ENCODE measurements at places on chromosomes 2 and 18.
A peak's percentile ranks its signal among the peaks of the same experiment; 100 is the strongest.

- peak; percentile 23 for DNase-seq
Observed at GRCh38 chr18:42112657-42113420, 157.8 kb downstream of the PIK3C3 start.

GRCh38 chr2:233711312-233712008 is 1.2 kb upstream of the UGT1A5 start:
- DNase-seq = peak; percentile 69

DNA sequence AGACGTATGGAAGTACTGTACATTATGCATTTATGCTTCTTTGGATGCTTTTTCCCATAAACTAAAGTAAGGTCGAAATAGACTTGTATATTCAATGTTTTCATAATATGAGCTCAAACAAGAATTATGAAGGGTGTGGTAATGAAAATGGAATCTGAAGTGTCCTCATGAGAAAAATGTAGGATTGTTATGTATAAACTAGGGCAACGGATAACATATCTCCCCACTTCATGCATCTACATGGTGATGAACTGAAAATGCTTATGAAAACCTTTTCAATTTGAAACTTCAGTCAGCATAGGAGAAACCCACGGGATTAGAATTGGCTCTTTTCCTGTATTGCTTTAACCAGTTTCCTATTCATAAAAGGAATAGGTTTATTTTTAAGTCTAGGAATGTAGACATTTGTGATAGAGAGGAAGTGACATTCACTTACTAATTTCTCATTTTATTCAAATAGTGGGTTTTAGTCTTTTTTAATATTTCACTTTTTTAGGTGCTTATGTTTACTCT is 608.2 kb upstream of the GCFC2 start:
- DNase-seq = no peak

DNA sequence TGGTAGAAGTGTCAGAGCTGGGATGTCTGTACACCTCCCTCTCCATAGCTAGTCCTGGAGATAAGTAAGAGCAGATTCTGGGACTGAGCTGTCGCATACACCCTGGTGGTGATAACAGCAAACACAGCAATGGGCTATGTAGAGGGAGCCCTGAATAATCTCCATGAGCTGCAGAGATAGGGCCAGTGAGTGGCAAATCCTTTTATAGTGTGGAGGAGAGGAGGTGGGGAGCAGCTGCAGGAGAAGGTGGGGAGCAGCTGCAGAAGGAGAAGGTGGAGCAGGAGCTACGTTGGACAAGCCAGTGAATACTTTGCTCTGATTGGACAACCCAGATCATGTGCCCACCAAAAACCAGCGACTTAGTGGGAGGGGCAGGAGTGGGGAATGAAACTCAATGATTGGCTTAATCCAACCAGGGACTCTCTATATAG is 85.5 kb downstream of the TMEM247 start:
- no peak for DNase-seq

DNA sequence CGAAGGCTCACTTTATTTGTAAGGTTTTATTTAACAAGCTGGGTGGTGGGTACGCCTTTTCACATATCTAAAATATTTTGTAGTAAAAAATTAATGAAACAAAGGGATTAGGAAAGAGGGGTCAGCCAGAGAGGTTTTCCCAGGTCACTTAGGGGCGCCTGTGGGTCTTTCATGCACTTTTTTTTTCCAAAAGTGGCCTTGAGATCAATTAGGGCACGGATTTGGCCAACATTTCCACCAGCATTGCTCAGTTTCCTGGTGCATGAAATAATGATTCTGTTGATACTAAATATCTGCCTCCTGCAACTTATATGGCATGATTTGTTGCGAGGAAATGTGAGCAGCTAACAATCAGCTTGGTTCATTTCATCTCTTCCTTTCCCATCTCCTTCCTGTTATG is 67.6 kb upstream of the ZCCHC2 start:
- DNase-seq = no peak

DNA sequence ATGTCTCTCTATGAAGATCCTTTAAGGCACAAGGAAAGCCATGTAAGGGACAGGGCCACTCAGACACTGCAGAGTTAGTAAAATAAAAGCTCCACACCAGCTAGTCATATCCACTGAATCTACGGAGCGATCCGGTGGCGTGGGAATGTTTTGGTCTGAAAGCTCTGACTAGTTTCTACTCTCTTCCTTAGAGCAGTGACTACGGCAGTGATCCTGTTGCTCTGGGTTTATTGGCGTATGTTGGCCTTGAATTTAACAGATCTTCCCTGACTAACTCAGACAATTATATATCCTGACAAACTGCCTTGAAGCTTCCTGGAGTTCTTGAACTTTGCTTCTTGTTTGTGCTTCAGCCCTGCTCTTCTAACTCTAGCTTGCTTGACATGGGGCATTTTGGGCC is 115.3 kb upstream of the FZD5 start:
- DNase-seq = no peak

- no peak for DNase-seq
Observed at GRCh38 chr18:45654677-45655076, 39.4 kb downstream of the SLC14A2 start.

DNA sequence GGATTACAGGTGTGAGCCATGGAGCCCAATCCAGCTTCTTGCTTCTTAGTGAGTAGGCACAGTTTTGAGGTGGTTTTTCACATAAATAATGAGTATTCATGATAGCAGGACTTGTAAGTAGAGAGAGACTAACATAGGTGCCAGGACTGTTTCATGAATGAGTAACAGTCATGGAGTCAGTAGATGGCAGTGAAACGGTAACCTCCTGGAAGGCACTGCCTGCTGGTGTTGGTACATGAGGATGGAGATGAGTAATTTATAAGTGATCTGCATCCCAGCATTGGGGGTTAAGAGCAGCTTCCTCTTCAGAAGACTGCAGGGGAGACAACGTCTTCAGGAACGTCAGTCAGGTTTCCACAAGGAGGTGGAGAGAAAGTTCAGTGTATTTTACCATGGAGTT is 143.8 kb downstream of the HAUS1 start:
- no peak for DNase-seq

DNA sequence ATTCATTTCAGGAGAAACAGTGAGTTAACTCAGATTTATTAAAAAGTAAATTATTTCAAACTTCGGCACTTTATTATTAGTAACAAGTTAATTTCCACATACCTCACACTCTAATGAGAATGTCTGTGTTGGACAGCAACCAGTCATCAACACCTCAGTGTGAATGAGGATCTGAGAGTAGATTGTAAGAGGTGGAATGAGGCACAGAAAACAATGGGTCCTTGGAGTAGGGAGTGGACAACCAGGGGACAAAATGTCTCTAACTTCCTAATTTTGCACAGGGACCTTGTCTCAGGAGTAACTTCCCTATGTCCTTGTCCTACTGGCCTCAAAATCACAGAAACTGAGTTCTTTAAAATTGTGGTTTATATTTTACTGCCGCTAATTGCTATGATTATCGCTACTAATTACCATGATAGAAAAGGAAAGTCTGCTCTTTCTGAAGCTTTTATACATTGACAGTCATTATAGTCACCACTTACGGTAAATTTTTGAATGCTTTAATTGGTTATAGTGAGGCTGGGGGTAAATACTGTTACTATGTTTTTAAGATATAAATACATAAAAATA is 82.2 kb upstream of the LRPPRC start:
- DNase-seq = no peak

GRCh38 chr18:35326695-35327387 is 17.4 kb downstream of the ZNF24 start:
- no peak for DNase-seq

- DNase-seq = no peak
Observed at GRCh38 chr2:85734015-85734414, 19.8 kb upstream of the ATOH8 start.

- no peak for DNase-seq
Observed at GRCh38 chr2:217845301-217845700, 157.5 kb downstream of the TNS1 start.

DNA sequence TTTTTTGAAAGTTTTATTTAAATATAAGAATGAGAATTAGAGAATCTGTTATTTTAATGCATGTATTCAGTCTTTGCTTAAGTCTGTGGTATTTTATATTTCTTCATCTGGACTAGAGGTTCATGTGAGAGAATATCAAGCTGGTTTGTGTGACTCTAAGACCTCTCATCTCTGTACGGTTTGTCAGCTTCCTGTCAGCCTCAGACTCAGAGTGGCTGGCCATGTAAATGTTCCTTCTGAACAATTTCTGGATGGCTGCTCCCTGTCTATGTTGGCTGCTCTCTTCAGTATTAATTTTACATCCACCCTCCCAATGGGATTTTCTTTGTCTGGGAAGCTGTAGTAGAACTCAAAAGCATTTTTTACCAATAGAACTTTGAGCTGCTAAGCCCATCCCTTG is 225.3 kb upstream of the THUMPD2 start:
- DNase-seq = peak; percentile 55

GRCh38 chr18:10122988-10123950 is 209.5 kb downstream of the VAPA start:
- DNase-seq = peak; percentile 28

DNA sequence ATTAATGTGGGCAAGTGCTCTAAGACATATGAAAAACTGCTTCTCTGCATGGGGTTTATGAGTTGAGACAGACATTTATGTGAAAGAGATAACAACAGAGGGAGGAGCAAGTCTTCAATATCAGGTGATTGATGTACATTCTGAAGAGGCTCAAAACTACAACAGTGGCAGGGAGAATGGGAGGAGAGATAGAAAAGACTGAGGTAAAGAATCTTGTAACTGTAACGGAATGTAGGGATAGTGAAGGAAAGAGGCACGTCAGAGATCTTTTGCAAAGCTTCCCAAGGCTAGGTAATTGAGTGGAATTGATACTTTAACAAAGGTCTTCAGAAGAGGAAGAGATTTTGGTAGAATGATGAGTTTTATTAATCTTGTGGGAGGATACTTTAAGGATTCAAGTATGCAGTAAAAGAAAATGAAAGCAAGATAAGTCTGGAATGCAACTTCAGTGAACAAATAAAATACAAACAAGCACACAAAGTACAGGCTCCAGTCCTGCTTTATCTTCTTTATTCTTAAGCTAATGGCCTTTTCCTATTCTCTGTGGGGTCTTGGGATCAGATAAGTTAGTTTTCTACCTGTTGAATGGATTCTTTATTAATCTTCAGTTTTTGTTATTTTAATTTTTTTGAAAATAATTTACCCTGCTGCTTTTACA is 15.0 kb downstream of the SMAD4 start:
- DNase-seq = no peak

DNA sequence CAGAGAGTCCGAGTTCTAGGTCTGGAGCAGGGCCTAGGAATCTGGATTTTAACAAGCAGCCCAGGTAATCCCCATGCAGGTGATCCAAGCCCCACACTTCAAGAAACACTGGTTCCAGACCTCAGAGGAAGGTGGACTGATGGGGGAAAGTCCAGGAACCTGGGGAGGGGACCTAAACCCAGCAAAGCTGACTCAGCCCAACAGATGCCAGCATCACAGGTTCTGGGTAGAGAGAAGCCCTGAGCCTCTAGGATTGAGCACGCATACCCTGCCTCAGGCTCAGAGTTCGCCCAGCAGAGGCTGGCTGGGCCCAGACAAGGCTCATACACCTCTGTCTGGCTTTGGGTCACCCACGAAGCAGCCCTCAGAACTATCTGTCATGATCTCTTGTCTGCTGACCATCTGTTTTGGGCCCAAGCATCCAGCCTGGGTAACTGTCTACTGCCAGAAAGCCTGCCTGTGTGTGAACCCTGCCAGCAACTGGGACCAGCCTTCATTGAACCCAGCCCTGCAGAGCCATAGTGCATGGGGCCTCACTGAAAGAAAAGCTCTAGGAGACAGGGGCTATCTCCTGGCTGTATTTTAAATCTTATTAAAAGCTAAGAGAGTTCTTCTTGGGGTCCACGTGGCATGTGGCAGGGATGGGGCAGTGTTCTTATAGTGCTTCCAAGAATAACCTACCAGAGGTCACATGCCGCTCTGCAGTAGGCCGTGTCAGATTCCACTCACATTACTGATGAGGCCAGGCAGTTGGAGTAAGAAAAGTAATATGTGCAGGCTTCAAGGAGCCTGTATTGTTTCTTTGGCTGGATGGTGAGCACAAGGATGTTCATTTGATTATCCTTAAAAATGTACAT is 7.4 kb downstream of the TMEM127 start:
- DNase-seq = no peak

DNA sequence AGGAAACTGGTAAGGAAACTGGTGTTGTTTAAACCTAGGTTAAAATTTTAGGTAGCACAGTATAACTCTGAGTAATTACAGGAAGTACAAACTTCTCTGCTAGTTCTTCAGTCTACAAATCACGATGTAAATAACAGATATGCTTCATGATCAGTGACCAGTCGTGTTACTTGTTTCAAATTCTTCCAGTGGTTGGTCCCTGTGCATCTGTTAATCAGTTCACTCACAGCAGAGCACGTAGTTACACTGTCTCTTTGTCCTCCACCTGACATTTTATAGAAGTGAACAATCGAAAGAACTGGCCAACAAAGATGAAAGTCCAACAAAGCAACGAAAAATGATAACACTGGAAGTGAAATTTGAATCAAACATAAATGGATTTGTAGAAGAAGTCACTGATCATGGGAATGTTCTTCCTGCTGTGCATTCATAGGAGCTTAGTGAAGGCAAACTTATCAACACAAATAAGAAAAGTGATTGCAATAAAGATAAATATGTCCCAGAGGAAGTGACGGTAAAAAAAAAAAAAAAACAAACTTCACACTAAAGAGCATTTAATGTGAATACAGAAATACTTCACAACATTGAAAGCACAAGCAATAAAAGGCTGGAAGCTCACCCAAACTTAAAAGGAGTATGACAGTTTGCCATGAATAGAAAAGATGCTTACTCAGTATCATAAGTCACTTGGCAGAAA is 7.0 kb downstream of the EIF2AK2 start:
- DNase-seq = no peak

DNA sequence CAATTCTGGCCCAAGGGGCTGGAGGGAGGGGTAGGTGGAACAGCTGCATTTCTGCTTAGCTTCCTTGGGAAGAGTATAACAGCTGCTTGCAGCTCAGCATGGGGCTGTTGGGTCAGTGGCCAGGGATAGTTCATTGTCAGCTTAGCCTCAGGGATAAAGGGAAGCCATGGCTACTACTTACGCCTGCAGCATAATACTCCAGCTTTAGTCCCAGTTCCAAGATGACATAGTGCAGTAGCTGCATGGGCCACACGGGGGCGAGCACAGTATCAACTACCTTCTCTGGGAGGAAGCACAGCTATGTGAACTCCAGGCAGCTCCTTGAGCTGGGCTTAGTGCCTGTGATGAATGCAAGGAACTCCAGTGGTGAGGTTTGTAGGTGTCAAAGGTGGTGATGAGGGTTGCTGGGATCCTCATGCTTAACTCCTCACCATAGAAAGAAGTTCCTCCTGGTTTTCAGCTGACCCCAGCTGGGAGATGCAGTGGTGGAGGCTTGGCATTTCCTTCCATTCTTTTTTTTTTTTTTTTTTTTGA is 35.4 kb upstream of the RHOB start:
- DNase-seq = peak; percentile 68

- DNase-seq = peak; percentile 74
Observed at GRCh38 chr2:51813247-51813646, 781.3 kb upstream of the NRXN1 start.

- no peak for DNase-seq
Observed at GRCh38 chr2:64794426-64794995, 140.8 kb upstream of the SERTAD2 start.

All from fibroblast of skin of right biceps (primary cell).